ENCODE measurements at places on chromosomes 7 and 10. TPM values are rescaled to one million over a fixed set of nuclear protein-coding genes. Genes with fewer than 3 reads are reported as not detected.

The ATP6V1F gene
- 269 TPM for polyA plus RNA-seq

GRCh38 chr7:25305831-25306230 is 77.5 kb upstream of the NPVF start:
- DNase-seq: no peak

DNA sequence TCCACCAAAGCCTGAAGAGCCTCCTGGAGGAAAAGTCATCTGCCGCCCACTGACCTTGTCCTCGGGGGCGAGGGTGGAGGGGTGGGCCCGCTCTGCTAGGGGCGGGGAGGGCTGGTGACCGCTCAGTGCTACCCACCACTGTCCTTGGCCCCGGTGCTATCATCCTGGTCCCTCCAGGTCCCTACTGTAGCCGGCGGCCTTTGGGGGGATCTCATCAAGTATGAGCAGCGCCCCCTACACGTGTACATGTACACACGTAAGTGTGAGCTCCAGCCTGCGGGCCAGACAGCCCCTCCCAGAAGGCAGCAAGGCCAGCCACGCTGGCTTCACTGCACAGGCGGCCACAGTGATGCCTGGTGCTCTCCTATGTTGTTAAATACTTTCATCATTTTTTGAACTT is 19.6 kb downstream of the TTYH3 start:
- DNase-seq: no peak

The FAM237B gene
- polyA plus RNA-seq: 0.68 TPM

- DNase-seq: peak; percentile 52
These were observed 128.2 kb downstream of the AKR1D1 start for GRCh38 chr7:138204285-138204981.

DNA sequence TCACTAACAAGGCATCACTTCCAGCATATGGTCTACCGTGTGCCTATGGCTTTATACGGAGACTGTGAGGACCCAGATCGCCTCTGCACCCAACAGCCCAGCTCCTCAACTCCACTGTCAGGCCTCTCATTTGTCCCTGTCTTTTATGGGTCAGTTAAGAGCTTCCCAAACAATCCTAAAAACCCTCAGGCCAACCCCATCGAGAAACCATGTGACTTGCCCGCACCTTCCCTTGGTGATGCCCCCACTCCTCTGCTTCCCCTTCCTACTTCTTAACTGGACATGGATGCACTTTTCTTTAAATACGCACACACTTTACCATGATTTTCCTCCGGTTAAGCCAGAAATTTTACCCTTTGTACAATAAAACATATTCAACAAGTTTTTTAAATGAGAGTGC is 46.8 kb downstream of the BAIAP2L1 start:
- no peak for DNase-seq

The NPM3 gene
- polyA plus RNA-seq: 58.2 TPM

GRCh38 chr7:19674266-19674960 is 34.4 kb downstream of the POLR1F start:
- DNase-seq: no peak

DNA sequence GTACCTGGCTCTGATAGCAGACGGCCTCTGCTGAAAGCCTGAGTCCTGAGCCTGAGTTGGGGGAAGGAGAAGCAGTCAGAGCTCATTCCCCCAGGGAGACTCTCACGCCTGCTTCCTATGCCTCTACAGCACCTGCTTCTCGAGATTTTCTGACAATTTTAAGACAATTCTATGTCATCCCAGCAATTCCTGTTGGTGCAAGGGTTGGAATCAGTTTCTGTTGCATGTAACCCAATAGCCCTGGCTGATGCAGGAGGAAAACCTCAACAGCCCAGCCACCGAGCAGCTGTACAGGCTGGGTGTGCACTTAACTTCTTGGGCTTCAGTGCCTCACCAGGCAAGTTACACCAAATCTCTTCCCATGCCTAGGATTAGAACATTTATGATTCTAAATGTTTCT is 134.7 kb downstream of the GLI3 start:
- DNase-seq: no peak

- no peak for DNase-seq
These were observed at the start of gene DDC for GRCh38 chr7:50564640-50565558. Gene DDC (minus strand): TSS chr7:50565405. CDS start chr7:50544085, 21,320 bp downstream.

- DNase-seq: no peak
These were observed 47.7 kb downstream of the ZNF277 start for GRCh38 chr7:112254156-112254555.

GRCh38 chr7:29572558-29572957 is 8.9 kb downstream of the PRR15 start:
- no peak for DNase-seq

GRCh38 chr7:44157116-44158080 is 16.3 kb upstream of the MYL7 start:
- no peak for DNase-seq

DNA sequence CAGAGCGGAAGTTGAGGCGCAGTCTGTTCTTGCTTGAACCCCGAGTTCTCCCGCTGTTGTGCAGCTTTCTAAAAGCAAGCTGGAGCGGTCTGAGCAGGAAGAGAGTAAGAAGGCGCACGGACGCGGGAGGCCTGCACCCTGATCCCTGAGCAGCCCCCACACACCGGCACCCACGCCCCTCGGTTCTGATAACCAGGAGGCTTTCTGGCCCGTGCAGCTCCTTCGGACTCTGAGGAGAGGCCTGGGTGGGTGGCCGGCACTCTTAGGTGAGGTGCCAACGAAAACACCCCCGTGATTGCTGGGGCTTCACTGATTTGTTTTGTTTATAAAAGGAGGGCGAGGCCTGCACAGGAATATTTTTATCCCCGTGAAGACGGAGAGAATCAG is 28.9 kb downstream of the AMZ1 start:
- DNase-seq: no peak

The UNCX gene
- 7.5 TPM for polyA plus RNA-seq

- no peak for DNase-seq
These were observed 21.0 kb upstream of the FRAT2 start for GRCh38 chr10:97355571-97355975.

- no peak for DNase-seq
These were observed 216.5 kb downstream of the VTI1A start for GRCh38 chr10:112663234-112664125.

The ALOX5 gene
- polyA plus RNA-seq: 2.5 TPM

GRCh38 chr10:381805-382204 is 246.6 kb downstream of the ZMYND11 start:
- no peak for DNase-seq

GRCh38 chr7:35792472-35792871 is 8.4 kb upstream of the SEPTIN7 start:
- DNase-seq: no peak

DNA sequence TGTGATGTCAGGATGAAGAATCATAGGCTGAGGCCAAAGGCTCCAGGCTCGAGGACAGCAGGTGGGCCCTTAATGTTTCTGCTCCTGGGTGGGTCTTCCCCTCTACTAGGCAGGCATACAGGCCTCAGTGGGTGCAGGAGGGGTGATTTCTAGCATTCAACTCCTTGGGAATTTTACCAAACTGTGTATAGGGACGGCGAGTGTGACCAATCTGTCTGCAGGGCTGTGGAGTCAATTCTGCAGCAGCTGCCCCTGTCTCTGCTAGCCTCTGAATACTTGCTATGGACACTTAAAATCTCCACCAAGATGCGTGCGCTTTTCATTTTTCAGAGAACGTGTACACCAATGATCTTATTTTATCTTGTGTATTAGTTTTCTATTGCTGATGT is 115.5 kb downstream of the WDR11 start:
- no peak for DNase-seq

- no peak for DNase-seq
These were observed 26.6 kb downstream of the REEP3 start for GRCh38 chr10:63547628-63548360.

- DNase-seq: no peak
These were observed 171.2 kb downstream of the SGMS1 start for GRCh38 chr10:50452603-50453002.

- peak; percentile 29 for DNase-seq
These were observed 4.7 kb downstream of the ZNF503 start for GRCh38 chr10:75396631-75397495.

The FZD8 gene
- 16.7 TPM for polyA plus RNA-seq

The NDUFB2 gene
- polyA plus RNA-seq: 212 TPM

GRCh38 chr10:27710014-27710413 is 35.6 kb downstream of the MKX start:
- no peak for DNase-seq

DNA sequence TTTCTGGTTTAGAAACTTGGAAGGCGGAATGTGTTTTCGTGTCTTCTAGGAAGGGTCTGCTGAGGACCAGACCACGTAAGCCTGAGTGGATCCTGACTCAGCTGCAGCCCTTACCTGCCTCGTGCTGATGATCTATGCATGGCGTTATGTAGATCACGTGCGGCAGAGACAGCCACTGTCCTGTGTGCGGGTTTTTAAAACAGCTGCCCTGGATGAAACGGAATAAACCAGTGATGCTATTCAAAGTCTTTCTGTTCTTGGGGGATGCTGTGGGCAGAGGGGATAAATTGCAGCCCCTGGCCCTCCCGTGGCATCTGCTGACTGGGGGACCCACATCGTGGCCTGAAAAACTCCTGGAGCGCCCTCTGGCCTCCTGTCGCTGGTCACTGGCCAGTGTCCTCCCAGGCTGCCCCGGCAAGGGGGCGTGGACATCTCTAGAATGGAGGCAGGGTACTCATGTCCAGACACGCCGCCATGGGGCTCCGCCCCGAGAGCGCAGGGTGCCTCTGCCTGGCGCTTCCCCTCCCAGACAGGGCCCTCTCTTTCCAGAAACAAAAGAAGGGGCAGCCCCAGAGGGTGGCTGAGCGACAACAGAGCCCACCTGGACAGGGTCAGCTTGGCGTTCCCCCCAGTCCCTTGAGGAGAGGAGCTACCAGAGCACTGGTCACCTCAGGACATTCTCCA is 13.2 kb downstream of the ALKBH4 start:
- DNase-seq: no peak

DNA sequence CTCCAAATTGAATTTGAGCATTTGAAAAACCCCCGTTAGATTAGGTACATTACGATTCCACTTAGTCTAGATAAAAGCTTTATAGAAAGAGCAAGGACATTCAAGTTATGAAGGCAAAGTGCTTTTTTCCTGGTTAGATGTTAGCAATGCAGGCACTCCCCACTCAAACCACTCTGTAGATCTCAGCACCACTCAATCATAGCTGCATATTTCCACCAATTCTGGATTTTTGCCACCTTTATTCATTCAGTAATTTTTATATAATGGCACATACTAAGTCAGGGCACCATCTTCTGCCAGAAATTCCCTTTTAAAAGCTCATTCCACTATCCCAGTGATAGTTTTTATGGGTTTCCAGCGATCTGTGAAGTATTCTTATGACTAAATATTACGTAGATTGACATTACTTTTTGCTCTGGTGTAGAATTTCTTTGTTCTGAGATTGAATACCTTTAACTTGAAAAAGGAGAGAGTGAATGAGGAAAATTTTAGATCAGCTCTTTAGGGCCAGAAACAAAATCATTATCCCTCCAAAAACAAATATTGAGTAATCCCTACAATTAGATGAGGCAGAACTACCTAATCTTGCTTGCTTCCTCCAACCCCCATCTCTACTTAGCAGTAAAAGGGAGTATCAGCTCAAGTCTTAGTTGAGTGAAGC is 51.6 kb downstream of the RNLS start:
- DNase-seq: no peak

- DNase-seq: no peak
These were observed 238.8 kb downstream of the ARL4A start for GRCh38 chr7:12926206-12926605.

DNA sequence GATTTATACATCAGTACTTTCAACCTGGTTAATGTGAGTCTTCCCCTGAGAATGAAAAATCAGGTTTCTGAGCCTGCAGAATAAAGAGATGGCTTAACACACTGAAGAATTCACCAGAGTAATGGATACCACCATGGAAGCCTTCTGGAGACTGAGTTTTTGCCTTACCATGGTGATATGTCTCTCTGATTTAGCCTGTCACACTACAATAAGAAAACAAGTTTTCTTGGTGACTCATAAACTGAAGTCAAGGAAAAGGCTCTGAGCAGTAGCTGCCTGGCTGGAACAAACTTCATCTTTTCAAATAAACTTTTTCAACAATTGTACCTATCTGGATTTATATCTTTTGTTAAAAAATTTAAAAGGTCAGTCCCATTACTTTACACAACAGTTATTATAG is 229.0 kb downstream of the PRPF18 start:
- no peak for DNase-seq

The DNAJC12 gene
- polyA plus RNA-seq: 10.2 TPM

- DNase-seq: no peak
These were observed 971 bp downstream of the AEBP1 start for GRCh38 chr7:44104860-44105771.

DNA sequence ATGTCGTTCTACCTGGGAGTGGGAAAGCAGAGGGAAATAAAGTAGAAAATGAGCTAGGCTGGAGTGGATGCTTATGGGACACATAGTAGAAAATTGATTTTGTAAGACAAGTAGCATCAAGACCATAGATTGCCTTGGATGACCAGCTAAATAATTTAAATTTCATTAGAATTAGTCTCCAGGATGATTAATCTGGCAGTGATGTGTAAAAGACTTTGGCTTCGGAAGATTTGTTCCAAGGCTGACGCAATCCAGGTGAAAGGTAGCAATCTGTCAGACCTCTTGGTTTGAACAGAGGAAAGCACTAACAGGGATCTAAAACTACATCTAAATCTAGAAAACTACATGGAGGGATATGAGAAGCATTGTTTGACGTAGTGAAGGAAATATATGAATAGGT is 236.5 kb downstream of the ARL4A start:
- DNase-seq: no peak

DNA sequence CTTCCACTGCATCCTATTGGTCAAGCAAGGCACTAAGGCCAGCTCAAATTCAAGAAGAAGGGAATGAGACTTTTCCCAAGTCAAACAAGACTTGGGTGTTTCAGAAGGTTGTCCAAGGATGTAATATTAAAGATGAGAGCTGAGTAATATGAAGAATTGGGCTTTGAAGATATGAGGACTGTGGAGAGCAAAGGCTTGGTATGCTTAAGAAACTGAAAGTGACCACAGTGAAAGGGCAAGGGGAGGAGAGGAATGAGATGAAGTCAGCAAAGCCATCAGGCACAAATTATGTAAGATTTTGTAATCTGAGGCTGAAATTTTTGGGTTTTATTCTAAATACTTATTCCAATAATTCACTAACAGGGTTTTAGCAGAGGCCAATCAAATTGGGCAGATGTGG is 38.6 kb upstream of the NPY start:
- DNase-seq: no peak
